ENCODE measurements at places on chromosomes 4 and X.

- DNase-seq: no peak
Measured at GRCh38 chr4:171889681-171890080, 76.5 kb downstream of the GALNTL6 start.

- no peak for DNase-seq
Measured at GRCh38 chr4:87211249-87211952, 9.0 kb downstream of the KLHL8 start.

DNA sequence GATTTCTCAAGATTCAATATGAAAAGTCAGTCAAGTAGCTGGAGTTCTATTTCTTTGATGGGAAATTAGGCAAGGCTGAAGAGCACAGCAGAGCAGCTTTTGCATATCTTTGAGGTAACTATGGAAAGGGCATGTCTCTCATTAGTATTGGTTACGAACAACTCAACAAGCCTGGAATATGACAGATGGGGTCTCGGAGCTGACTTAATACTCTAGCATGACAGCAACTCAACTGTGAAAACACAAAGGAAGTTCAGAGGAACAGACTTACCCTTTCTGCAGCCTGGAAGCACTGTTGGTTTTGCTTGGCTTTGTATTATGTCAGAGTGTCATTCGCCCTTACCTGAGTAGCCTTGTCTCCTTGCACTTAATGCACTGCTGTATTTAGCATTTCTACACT, 79.9 kb upstream of the AADAT start:
- no peak for DNase-seq

DNA sequence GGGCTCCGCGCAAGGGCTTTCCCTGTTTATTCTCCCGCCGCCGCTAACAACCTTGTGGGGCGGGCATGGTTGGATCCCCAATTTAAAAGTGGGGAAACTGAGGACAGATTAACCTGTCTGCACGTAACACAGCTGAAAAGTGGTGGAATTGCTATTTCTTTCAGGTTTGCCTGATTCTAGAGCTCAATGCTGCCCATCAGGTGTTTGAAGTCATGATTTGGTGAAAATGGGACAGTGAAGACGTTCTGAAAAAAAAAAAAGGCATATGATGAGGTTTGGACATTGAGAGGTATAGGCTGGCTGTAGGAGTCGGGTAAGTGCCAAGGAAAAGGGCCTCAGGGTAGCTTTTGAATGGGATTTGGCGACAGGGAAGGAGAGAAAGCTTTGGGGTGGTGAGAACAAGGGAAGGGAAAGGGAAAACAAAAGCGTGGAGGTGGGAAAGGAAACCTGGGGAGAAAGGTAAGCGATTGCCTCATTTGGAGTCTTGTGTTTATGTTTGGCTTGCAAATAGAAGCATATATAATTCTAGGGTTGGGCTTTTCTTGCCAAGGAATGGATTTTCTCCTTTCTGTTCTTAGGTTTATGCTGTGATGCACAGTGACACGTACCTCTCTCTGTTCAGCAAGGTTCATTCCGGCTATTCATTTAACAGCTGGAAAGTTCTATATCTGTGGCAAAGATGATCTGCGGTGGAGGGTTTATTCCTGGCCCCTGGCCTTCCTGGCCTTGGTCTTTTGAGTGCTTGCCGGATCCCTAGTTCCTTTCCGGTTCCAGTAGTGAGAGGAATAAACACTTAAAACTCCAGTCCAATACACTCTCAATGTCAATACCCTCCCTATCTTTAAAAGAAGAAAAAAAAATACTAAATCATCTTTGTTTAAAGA, 2.4 kb upstream of the STIM2 start:
- no peak for DNase-seq

GRCh38 chr4:12439633-12440305, 1011.1 kb upstream of the HS3ST1 start:
- DNase-seq: no peak

GRCh38 chr4:120869613-120870278, 52.8 kb downstream of the PRDM5 start:
- DNase-seq: no peak

- no peak for DNase-seq
Measured at GRCh38 chrX:31555506-31555905, 483.7 kb upstream of the FTHL17 start.

- DNase-seq: no peak
Measured at GRCh38 chr4:166902941-166903340, 331.4 kb downstream of the SPOCK3 start.

DNA sequence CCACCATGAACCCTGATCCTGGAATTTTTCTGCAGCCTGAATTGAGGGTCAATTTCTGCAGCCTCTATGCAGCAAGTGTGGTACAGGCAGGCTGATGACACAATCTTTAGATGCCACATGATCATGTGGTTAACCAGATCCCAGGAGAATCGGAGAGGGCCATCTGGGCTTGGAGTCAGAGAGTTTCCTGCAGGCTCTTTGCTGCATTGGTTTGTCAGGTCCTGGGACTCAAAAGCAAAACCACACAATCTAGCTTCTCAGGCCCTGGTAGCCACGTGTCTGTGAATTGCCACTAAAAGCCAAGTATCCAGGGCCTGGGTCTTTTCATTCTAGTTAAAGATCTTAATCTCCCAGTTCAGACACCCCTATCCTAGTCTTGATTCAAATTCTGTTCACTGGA, 464.5 kb downstream of the BCOR start:
- DNase-seq: no peak

DNA sequence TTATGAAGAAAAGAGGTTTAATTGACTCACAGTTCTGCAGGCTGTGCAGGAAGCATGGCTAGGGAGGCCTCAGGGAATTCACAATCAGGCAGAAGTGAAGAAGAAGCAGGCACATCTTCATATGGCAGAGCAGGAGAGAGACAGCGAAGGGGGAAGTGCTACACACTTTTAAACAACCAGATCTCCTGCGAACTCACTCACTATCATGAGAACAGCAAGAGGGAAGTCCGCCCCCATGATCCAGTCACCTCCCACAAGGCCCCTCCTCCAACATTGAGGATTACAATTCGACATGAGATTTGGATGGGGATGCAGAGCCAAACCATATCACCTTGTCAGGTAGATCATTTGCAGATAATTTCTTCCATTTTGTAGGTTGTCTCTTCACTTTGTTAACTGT, 555.5 kb upstream of the MAGEB2 start:
- no peak for DNase-seq

DNA sequence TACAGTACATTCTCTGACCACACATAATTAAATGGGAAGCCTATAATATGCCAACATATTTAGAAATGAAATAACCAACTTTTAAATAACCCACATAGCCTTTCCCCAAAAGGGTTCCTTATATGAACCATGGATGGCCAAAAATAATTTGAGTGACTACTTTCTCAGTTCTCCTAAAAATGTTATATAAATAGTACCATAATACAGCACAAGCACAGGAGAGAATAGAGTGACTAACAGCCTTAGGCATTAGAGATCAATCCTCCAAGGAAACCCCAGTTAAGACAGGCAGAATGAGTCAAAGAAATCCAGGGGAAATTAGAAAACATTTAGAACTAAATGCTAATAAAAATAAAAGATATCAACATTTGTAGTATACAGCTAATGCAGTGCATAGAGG, 50.2 kb downstream of the ANKRD17 start:
- no peak for DNase-seq

DNA sequence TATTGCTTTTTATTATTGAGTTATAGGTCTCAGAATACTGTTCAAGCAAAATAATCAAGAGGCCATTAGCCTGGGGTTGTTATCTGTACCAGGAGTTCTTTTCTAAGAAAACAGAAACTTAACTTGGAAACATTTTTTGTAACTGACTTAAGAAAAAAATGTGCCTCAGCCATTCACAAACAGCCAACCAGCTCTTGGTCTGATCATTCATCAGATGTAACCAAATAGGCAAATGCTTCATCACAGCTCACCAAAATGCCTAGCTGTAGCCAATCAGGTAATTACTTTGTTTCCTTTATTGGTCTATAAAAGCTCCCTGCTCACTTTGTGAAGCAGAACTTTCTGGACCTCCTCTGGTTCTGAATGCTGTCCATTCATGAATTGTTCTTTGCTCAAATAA, 387.7 kb downstream of the FAT4 start:
- no peak for DNase-seq

GRCh38 chr4:160537681-160538080, 1434.8 kb downstream of the RAPGEF2 start:
- no peak for DNase-seq

DNA sequence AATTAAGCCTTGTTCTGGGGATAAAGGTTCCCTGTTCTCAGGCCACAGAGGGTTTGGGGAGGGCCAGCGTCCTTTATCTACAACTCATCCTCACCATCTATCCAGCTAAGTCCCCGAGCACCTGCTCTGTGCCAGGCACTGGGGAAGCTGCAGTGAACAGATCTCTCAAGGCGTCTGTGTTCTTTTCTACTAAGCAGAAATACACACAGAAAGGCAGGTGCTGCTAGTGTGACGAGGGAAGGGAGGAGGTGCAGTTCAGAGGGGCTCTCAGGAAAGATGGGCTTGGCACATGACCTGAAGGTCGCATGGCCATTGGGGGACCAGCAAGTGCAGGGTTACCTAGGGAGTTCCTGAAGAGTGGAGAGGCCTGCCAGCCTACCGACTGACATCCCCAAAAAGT, 352.2 kb downstream of the NR3C2 start:
- DNase-seq: no peak

- DNase-seq: no peak
Measured at GRCh38 chr4:139814323-139815015, 148.8 kb downstream of the MGST2 start.

DNA sequence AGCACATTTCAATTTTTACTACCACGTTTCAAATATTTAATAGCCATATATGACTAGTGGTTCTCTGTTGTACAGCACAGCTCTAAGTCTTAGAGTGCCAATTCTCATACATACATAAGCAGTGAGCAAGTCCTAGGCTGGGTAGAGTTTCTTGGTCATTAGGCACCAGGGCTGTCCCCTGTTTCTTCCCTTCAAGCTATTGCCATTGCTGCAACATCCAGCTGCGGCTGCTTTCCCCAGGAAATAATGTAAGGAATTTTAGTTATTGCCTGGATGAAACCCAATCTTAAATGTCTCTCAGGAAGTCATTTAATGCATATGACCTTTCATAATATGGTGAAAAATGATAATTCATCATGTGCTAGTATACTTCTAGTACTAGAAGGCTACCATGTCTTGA, 74.1 kb upstream of the PPP3CA start:
- no peak for DNase-seq

DNA sequence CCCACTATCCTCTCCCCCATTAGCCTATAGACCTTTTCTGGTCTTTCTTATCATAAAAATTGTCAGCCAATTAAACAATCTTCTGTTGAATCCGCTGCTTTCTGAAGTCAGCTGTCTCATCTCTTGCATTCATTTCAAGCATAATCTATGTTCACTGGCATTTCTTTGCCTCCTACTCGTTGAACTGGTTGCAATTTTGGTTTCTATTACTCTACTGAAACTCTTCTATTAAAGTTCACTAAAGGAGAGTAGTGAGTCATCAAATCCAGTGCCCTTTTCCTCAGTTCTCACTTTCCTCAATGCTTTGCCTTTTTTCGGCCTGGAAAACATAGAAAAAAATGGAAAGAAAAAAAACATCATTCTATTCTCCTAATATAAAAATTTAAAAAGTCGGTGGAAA, 23.9 kb upstream of the CXCL13 start:
- no peak for DNase-seq

- no peak for DNase-seq
Measured at GRCh38 chr4:174696657-174697056, 132.4 kb downstream of the GLRA3 start.

- no peak for DNase-seq
Measured at GRCh38 chrX:18537524-18537923, 112.1 kb downstream of the CDKL5 start.

DNA sequence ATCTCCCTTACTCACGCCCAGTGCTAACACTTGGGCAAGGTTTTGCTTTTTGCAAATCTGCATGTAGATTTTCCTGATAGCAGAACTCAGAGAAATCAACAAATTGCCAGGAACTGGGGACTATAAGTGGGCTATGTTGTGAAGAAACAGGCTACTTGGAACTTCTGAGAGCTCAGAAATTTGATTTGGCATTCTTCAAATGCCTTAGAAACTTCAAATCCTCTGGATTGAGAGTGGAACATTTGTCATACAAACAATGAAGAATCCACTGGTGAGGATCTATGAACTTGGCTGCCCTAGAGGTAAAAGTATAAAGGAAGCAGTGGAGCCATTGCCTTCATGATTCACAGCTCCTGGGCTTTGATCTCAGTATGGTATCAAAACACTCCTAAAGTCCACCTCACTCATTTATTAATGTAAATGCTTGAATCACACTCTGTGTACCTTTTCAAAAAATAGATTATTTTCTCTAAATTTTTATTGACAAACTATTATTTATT, 126.0 kb downstream of the GLRA3 start:
- DNase-seq: no peak

DNA sequence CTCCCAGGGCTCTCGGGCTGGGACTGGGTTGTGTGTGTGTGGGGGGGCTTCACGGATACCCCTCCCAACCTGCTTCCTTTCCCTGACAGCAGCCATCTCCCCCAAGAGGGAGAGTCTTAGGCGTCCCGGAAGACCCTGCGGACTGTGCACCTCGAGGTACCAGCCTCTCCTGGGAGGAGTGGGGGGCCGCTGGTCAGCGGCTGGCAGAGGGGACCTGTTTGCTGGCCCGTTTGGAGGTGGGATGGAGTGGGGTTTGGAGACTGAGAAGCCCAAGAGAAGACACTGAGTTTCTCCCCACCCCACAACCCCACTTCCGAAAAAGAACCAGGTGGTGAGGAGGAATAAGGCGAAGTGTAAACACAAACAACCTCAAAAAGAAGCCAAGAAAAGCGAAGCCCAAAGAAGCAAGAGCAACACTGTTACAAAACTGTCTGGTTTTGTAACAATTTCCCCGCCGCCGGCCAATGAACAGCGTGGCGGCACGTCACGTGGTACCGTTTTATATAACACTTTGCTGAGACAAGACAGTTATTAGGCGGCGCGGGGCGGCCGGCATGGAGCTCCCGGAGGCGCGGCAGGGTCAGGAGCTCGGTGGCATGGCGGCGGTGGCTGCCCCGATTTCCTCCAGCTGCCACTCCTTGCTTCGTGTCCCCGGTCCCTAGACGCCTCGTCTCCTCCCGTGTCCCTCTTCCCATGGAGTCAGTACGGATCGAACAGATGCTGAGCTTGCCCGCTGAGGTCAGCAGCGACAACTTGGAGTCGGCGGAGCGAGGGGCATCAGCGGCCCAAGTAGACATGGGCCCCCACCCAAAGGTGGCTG, at the start of gene LONRF3:
LONRF3 (plus strand) TSS at position 531 of the 820 bp plus-strand sequence; CDS start at position 694, 163 bp downstream.
- DNase-seq: no peak

- DNase-seq: no peak
Measured at GRCh38 chr4:118081434-118081833, 47.1 kb downstream of the NDST3 start.

DNA sequence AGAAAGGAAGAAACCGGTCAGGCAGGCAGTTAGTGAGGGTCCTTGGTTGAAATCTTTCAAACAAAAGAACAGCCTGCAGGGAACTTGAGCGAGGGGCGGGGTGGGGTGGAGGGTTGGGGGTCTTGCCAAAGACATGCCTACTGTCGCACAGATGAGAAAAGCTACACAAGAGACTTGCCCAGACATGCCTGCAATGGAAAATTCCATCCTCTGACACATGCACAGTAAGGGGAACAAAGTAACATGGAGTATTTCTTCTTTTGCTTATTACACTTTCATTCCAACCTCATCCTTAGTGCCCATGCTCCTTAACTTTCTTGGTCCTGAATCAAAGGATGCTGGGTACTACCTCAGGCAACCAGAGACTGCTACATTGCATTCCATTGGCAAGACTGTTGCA, 1491.2 kb downstream of the STIM2 start:
- DNase-seq: no peak
